ENCODE measurements at places on chromosomes 5 and 9.

DNA sequence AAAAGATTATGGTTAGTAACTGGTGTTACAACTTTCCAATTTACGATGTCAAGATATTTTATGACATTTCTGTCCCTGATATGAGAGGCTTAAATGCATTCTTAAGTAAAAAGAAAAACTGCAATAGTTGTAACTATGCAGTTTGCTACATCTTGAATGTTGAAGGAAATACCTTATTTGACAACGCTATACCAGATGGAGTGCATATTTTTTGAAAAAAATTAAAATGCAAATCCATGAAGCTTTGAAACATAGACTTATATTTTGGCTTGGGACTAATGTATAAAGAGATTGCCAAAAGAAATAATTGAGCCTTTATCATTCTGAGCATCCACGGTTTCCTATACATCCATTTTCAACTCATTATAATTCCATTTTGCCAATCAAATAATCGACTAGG, 579.4 kb downstream of the TAF11L14 start:
- DNase-seq: no peak

DNA sequence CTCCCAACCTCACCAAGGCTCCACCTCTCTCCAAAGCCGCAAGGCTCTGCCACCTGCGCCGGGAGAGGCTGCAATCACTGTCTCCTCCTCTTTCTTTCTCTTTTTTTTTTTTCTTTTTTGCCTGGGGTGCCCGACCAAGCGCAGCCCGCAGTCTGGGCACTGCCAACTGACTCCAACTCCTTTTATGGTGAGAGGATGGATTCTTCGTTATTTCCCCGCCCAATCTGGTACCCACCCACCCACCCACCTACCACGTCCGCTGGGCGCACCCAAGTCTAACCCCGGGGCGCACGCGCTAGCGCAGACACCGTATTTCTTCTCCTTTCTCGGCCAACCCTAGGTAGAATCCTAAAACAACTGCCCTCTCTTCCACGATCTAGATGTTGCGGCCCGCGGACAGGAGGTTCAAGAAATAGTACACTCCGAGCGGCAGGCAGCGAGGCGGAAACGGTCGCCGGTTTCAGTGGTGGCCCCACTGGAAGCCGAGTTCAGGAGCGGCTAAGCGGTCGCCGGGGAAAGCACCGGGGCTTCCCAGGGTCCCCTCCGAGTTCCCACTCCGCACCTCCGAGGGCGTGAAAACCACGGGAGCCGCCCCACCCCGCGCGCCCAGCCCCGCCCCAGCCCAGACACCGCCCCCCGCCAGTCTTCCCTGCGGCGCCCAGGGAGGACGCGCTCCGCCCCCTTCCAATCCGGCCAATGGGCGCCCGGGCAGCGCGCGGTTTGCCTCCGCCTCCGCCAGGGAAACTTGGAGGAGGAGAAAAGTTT, 385 bp upstream of the PTGER4 start:
- peak; percentile 83 for DNase-seq

- no peak for DNase-seq
Observed at GRCh38 chr9:20940447-20941173, 90.8 kb downstream of the HACD4 start.

DNA sequence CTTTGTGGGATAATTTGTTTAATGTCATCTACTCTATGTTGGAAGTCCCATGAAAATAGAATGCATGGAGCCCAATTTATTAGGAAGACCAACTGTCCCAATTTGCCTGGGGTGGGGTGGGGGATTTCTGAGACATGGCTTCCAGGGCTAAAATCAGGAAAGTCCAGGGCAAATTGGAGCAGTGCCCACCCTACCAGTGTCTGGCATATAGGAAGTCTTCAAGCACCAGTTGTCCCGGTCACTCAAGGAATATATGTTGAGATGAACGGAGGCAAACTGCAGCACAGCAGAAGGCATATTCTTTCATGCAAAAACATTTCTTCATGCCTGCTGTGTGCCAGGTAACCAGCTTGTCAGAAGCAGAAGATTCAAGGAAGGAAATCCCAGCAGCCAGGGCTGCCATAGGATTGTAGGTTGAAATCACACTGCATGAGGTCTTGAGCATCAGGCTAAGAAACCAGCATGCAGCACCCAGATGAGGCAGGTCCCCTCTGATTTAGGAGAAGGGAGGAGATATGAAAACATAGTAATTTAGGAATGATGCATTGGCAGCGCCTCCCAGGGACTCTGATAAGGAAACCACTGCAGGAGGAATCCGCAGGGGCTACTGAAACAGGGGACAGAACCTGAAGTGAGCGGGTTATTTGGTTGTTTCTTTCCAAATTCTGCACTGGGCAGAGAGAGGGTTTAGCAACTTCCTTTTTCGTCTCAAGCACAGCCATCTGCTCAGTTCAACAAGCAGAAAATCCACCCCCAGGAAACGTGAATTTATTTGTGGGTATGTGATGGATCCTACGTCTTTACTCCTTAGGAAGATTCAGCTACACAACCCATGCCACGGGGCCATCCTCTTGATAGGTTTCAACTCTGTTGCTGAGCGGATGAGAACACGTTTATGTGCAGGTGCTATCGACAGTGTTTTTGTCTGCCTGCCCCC, 112.6 kb upstream of the CPEB4 start:
- no peak for DNase-seq

- no peak for DNase-seq
Observed at GRCh38 chr5:154956712-154957111, 15.8 kb downstream of the MRPL22 start.

DNA sequence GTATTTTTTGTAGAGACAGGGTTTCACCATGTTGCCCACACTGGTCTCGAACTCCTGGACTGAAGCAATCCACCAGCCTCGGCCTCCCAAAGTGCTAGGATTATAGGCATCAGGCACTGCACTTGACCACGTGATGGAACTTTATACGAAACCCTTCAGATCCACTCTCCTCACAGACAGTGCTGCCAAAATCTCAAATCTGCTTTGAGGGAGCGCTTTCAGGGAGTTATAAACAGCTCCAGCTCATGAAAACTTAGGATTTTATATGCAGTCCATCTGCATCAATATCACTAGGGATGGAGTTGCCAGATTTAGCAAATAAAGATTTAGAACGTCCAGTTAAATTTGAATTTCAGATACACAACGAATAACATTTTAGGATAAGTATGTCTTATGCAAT, 25.0 kb upstream of the MYO10 start:
- DNase-seq: no peak

GRCh38 chr5:94778732-94779131, 160.3 kb downstream of the SLF1 start:
- no peak for DNase-seq

GRCh38 chr9:9112001-9112720, 1312.6 kb upstream of the DMAC1 start:
- no peak for DNase-seq

DNA sequence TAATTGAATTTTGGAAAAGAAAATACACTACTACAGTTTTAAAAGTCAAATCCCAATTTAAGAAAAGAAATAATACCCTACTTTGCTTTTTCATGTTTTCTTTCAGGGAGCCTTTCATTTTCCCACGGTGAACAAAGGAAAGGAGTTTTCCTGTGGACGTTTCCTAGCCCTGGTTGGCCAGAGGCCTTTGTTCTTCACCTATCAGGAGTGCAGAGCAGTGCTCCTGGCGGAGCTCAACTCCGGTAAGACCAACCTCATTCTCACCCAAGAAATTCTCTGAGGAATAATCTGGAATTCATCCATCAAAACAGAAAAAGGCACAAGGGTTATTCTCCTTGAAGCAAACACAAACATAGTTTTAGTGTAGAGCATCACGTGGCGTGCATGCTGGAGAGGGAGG, 248.9 kb downstream of the ADGRV1 start:
- no peak for DNase-seq

DNA sequence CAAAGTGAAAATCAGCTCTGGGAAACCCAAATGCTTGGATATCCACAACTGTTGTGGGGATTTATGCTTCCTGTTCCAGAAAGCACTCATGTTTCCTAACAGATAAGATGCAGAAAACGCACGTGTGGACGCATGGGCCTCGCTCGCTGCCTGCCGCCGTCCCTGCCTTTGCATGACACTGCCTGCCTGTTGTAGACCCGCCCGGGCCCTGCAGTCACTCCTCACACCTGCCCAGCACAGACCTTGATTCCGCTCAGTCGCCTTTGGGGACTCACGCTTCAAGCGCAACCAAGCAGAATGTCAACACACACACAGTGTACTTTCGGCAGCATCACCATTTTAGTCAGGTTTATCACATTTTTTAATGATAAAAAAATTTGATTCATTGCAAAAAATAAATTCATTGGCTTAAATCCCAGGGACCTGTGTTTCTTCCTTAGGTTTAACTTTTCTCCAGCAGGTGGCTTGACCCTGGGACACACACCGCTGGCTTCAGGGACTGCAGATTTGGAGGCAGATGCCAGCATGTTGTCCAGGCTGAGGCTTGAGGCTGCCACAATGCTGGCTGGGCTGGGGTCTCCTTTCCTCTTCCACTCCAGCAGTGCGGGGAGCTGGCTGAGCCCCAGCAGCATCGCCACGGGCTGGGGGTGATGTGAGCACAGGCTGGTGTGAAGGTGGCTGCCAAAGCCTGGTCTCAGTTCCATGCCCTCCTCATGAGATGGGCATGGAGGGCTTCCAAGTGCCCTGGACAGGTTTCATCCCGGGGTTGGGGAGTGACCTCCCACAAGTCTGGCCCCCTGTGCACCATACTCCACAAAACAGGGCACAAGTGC, 416.9 kb upstream of the IRX4 start:
- DNase-seq: no peak

- no peak for DNase-seq
Observed at GRCh38 chr5:122639864-122640263, 135.0 kb upstream of the SNX2 start.

DNA sequence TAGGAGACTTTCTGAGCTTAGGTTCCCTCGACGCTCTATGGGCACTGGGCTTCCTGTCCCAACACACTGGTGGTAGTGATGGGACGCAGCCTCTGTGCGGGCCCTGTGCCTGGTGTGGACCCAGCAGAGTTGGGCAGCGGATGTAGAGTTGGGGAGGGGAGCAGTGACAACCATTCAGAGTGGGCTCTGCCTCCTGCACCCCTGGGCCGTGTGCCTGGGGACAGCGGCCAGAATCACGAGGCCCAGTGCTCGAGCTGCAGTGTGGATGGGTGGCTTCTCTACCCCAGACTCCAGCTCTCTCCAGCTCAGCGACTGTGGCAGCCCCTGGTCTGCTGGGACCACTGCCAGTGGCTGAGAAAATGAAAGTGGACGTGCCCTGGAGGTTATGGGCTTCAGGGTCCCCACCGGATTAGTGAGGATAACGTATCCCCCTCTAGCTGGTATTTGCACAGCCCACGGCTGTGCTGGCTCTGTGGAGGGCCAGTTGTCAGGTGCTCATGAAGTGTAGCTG, 18.6 kb downstream of the RXRA start:
- DNase-seq: no peak

DNA sequence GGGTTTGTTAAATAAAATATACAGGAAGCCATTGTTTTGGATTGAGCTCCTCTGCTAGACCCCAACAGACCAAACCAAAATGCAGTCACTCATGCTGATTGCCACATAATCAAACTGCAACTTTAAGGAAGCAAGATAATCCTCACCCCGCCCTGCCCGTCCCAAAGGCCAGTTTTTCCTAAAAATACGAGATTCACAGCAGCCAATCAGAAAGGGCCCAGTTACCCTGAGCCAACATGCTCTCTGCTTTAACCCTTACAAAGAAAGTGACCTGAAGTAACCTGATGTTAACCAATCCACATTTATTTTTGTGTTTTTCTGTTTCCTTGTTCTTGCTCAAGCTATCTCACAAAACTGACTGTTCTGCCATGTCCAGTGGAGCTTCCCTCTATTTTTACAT, 21.5 kb upstream of the RNF20 start:
- no peak for DNase-seq

DNA sequence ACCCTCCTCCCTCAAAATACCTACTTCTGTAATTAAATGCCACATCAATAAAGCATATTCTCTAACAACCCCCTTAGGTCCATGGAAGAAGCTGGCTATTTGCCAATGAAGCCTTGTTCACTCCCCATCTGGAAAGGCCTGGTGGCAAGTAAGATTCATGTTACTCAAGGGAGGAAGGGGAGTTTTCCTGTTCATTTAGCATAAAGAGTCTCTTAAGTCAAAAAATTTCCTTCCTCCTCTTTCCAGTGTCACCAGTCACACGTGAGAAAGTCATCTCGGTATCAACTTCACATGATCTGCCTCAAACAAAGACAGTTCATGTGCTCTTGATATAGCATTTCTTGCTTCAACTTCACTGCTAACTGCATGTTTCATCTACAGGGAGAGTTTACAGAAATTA, 32.7 kb upstream of the RIC1 start:
- DNase-seq: no peak

- no peak for DNase-seq
Observed at GRCh38 chr5:125348221-125348692, 601.8 kb upstream of the ZNF608 start.

DNA sequence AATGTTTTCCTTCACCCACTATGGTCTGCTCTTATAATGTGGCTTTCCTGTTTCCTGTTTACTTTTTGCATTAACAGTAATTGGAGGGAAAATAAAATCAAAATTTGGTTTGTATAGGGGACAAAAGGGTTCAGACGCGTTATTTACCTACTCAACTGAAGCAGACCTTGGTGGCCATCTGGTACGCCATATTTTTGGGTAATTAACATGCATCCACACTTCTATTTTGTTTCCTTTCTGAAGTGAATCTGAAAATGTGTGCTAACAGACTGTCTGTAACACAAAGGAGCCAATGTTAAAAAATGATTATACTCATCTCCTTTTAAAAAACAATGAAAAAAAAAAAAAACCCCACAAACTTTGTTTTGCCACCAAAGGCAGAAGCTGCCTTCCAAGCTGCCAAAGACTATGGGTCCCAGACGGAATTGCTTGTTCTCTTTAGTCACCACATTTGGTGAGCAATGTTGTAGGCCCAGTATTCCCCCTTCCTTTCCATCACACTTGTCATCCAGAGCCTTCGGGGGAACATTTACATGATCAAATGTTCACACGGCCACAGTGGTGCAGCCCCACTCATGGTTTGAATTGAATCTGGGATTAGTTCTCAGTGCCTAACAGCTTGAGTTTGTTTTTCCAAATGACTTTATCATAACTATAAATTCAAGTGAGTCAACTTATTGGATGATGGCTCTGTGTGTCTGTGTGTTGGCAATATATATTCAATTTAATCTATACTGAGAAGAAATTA, 323.7 kb upstream of the CD180 start:
- no peak for DNase-seq

Data from activated T-helper 1 cell treated with Interleukin-2 at 50 U/mL for 16 hours (primary cell).